ENCODE measurements at places on chromosomes 12 and 14. TPM values are rescaled to one million over a fixed set of nuclear protein-coding genes. Genes with fewer than 3 reads are reported as not detected.

Gene IFI27
- 6.1 TPM for total RNA-seq

Gene JPH4
- total RNA-seq: 0.10 TPM

Gene MGAT4C
- total RNA-seq: not detected

Gene C14orf39
- not detected for total RNA-seq

DNA sequence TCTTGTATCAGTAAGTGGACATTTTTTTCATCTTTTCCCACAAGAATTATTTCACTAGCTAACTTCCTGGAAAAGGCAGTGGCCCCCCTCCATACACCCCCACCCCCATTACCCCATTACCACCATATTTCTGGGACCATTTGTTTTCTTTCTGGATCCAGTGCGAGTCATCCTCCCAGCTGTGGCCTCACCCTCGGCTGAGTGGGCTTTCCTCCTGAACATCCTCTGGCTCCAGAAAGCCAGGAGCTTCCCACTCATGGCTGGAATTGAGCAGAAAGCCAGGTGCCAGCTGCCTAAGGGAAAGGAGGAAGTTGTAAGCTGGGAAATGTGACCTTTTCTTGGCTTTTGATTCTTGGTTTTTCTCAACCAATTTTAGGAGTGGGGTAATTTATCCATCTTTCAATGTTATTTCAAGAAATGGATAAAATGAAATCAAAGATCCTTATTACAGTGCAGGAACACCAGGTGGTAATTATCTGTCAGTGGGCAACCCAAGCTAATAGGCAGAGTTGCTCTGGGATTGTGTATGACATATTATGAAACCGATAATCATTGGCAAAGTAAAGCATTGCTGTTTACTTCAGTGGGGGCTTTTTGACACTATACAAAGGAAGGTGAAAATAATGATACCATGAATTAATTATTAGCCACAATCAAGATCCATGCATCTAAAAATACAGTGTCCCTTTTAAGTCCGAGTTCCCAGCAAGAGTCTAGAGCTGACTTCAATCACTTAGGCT is 124.6 kb downstream of the KICS2 start:
- no peaks in the 10 kb centered on the region for H3K36me3 ChIP-seq
- no peaks in the 10 kb centered on the region for H3K4me1 ChIP-seq
- no peaks in the 10 kb centered on the region for H3K27me3 ChIP-seq
- DNase-seq: no peak

- peaks cover 31% of the 10 kb centered on the region for H3K4me1 ChIP-seq
- peaks cover 79% of the 10 kb centered on the region for H3K27me3 ChIP-seq
- H3K27ac ChIP-seq: no peak overlapping the region
- no peaks in the 10 kb centered on the region for H3K36me3 ChIP-seq
- H3K4me3 ChIP-seq: no peak overlapping the region
Measured at GRCh38 chr12:131828671-131829355, 620 bp downstream of the MMP17 start.

DNA sequence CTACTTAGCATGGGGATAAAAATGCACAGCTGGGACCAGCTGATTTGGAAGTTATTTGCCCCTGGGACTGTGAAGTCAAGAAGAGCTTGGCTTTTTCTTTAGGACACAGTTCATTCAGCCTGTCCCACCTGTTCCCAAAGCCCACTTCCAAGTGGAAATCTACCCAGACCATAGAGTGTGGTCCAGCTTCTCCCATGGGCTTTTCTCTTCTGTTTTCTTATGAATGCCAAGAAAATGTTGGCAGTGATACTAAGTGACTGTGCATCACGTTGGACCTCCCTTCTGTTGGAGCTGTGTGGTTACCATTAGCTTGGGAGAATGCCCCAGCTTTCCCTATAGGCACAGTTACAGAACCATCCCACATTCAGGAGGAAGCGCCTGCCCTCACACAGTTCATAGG is 89.4 kb downstream of the NT5DC3 start:
- H3K4me1 ChIP-seq: no peaks in the 10 kb centered on the region
- H3K27ac ChIP-seq: no peak overlapping the region
- no peak overlapping the region for H3K4me3 ChIP-seq
- peaks cover 3% of the 10 kb centered on the region for H3K27me3 ChIP-seq
- no peaks in the 10 kb centered on the region for H3K36me3 ChIP-seq

DNA sequence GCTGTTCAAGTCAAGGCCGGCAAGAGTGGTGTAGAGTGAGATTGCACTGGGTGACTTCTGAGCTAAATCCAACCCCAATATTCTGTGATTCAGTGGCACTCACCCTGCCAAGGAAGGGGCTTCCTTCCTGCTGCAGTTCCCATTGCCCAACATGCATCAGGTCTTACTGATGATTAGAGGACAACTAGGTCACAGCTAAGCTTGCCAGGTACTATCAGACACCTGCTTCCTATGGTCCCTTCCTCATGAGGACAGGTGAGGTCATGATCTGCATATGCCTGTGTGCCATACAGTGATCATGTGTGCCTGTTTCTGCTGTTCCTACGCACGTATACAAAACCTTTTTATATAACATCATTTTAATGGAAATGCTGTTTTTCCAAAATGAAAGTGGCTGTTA is 1.7 kb upstream of the CTDSP2 start:
- H3K36me3 ChIP-seq: no peaks in the 10 kb centered on the region
- H3K27me3 ChIP-seq: peaks cover 2% of the 10 kb centered on the region
- no peak for DNase-seq
- H3K4me3 ChIP-seq: no peak overlapping the region

GRCh38 chr12:65508276-65509035 is 230.0 kb downstream of the MSRB3 start:
- no peaks in the 10 kb centered on the region for H3K36me3 ChIP-seq
- no peak for DNase-seq
- H3K27me3 ChIP-seq: peaks cover 16% of the 10 kb centered on the region
- H3K4me1 ChIP-seq: no peaks in the 10 kb centered on the region
- no peak overlapping the region for H3K4me3 ChIP-seq
- no peak overlapping the region for H3K27ac ChIP-seq

GRCh38 chr12:558580-558979 is 98.8 kb downstream of the B4GALNT3 start:
- no peak for DNase-seq
- no peaks in the 10 kb centered on the region for H3K36me3 ChIP-seq
- no peak overlapping the region for H3K4me3 ChIP-seq
- no peak overlapping the region for H3K27ac ChIP-seq
- peaks cover 48% of the 10 kb centered on the region for H3K4me1 ChIP-seq

DNA sequence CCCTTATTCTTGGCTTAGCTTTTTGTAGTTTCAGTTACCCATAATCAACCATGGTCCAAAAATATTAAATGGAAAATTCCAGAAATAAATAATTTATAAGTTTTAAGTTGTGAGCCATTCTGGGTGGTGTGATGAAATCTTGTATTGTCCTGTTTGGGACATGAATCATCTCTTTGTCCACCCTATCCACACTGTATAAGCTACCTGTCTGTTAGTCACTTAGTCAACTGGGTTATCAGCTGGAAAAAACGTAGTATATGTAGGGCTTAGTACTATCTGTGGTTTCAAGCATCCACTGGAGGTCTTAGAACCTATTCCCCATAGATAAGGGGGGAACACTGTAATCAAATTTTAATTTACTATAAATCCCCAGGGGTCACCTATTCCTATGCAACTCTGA is 52.7 kb downstream of the NKX2-1 start:
- no peaks in the 10 kb centered on the region for H3K36me3 ChIP-seq
- no peaks in the 10 kb centered on the region for H3K4me1 ChIP-seq
- no peak overlapping the region for H3K27ac ChIP-seq
- DNase-seq: no peak
- H3K27me3 ChIP-seq: no peaks in the 10 kb centered on the region

DNA sequence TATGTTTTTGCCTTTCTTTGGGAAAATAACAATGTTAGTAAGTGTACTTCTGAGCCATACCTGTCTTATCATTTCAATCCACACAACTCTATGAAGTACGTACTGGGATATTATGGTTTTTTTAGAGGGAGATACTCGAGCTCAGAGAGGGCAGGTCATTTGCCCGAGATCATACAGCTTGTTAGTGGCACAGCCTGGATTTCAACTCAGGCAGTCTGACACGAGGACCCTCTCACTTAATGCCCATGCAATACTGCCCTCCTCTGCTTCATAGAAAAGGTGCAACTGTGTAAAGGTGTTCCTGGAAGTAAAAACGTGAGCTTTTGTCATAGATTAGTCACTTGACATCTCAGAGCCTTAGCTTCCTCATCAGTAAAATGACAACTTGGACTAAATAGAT is 128.0 kb downstream of the NDUFA12 start:
- H3K27ac ChIP-seq: no peak overlapping the region
- peaks cover 10% of the 10 kb centered on the region for H3K27me3 ChIP-seq
- DNase-seq: no peak
- peaks cover 13% of the 10 kb centered on the region for H3K4me1 ChIP-seq
- H3K36me3 ChIP-seq: no peaks in the 10 kb centered on the region
